ENCODE measurements at places on chromosomes 7 and 10.

- no peak for DNase-seq
Observed at GRCh38 chr10:102425444-102425843, 4.8 kb downstream of the FBXL15 start.

DNA sequence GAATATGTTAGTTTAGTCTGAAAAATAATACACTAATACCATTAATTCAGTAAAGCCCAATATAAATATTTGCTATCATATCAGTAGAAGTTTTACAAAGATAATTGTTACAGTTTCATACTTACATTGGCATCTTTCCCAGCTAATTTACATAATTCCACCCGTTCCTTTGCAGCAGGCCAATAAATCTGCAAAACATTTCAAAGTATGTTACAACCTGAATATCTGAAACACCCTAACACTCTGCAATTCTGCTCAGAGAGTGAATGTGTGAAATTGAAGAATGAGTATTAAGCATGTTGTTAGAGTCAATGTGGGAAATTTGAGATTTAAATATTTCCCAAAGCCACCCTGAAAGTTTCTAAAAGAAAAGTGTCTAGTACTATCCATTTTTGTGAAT lies 105.5 kb downstream of the SEMA3D start:
- DNase-seq = peak; percentile 19

GRCh38 chr7:91912494-91912893 lies 28.2 kb upstream of the AKAP9 start:
- peak; percentile 40 for DNase-seq

DNA sequence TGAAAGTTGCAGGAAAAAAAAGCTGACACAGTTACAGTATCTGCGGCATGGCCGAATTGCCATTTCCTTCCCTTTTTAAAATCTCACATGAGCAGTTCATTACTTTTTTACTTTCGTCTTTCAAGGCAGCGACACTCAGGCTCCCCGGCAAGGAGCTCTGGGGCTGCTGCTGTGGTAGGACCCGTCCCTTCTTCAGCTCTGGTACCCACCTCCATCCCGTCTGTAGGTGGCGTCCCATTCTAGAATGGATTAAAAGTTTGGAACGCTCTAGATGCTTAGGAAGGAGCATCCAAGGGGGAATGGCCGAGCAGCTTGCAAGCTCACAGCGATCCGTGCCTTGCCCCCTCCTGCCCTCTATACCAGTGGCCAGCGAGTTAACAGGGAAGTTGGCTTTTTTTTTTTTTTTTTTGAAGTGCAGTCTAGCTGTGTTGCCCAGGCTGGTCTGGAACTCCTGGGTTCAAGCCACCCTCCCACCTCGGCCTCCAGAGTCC lies 22.8 kb upstream of the TTYH3 start:
- peak; percentile 34 for DNase-seq

GRCh38 chr7:73888959-73889358 lies 28.0 kb downstream of the TMEM270 start:
- DNase-seq = no peak

- DNase-seq = no peak
Observed at GRCh38 chr10:124636271-124636995, 107.7 kb downstream of the FAM53B start.

- DNase-seq = no peak
Observed at GRCh38 chr7:128148676-128149075, 92.4 kb upstream of the LEP start.

- no peak for DNase-seq
Observed at GRCh38 chr7:31853380-31853779, 166.4 kb downstream of the PPP1R17 start.

DNA sequence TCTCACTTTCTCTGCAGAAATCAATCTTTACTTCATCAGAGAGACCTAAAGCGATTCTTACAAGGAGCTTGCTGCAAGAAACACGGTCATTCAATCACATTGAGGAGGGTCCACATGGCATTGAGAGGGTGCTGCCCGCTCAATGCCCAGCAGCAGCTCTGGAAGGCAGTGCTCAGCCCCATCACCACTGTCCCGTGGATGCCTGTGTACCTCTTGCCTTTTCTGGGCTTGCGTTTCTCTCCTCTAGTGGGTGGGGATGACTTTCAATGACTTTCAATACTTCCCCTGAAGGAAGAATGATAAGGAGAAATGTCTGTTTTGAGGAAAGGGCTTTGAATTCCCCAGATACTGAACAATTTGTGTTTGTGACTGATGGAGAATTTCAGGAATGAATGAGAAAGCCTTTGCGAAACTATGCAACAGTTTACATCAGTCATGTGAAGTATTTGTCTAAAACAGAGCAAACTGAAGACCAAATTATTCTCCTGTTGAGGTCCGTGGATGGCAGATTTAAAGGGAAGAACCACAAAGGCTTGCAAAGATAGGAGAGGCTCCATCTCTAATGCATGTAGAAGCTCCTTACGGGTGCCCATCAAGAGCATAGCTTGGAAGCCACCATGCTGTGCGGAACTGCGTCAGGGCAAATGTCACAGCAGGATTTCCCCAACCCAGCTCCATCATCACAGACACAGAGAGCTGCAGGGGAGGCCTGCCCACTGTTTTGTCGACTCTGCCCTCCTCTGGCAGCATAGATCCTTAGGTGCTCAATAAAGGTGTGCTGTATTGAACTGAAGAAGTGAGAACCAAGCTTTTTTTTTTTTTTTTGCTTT lies 6.6 kb upstream of the ZNF22 start:
- DNase-seq = peak; percentile 90

DNA sequence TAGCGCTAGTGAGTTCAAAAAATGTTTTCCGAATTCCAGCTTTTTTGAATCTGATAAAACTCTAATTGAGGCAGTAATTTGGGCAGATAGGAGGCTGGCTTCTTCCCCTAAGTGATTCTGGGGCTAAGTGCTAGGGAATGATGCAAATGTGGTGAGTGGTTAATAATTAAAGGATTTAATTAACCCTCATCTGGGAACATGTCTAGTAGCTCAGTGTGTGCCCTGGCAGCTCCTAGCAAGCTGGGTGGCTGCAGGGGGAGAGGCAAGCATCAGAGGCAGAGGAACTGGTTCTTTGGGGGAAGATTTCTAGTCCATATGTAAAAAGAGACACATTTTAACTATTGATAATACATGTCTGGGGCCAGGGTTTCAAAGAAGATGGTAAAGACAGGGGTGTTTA lies 354.5 kb downstream of the WDR11 start:
- no peak for DNase-seq

- peak; percentile 41 for DNase-seq
Observed at GRCh38 chr7:90596671-90597562, 796 bp downstream of the CDK14 start.

- peak; percentile 89 for DNase-seq
Observed at GRCh38 chr7:76220185-76221057, 18.7 kb downstream of the SRRM3 start.

- no peak for DNase-seq
Observed at GRCh38 chr10:50561816-50562215, 61.9 kb downstream of the SGMS1 start.

GRCh38 chr7:155069992-155070751 lies at the start of gene HTR5A:
Gene HTR5A, plus strand, starts transcription at chr7:155070324. Its CDS starts 576 bp downstream, at chr7:155070900.
- DNase-seq = peak; percentile 64

DNA sequence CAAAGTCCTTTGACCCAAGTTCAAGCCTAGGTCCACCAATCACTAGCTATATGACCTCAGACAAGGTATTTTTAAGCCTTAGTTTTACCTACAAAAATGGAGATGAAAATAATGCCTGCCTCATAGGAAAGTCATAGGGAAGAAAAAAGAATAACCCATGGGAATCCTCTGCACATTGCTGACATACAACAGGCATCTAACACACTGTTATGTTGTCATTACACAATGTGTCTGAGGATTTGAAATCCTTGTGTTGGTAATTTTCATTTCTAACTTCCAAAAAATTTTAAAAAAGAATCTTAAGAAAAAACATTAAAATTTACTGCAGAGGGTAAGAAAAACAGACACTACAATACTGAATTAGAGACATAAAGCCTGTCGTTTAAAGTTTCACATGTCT lies 5.7 kb downstream of the ANK3 start:
- DNase-seq = peak; percentile 35

DNA sequence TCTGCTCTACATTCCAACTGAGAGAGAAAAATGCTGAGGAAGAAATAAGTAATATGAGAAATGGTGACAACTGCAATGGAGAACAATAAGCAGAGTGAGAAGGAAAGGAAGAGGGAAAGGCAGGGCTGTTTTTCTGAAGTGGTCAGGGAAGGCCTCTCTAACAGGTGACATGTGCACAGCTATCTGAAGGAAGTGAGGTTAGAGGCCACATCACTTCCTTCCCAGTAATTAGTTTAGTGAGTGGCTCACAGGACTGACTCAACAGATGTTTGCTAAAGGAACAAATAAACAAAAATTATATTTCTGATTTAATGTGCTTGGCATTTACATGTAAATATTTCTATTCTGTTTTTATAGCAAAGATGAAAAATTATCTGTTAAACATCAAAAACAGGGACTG lies 77.9 kb downstream of the ARHGAP21 start:
- peak; percentile 31 for DNase-seq

DNA sequence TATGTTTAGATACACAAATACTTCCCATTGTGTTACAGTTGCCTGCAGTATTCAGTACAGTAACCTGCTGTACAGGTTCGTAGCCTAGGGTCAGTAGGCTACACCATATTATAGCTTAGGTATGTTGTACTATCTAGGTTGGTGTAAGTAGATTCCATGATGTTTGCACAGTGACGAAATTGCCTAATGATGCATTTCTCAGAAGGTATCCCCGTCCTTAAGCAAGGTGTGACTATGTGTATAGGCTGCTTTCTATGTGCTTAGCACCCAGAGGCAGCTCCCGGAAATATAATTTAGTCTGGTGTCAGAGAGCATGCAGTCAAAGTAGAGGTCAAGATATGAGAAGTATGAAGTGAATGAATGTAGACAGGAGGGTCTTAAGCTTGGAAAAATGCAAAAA lies 9.8 kb downstream of the MAPK8 start:
- no peak for DNase-seq

DNA sequence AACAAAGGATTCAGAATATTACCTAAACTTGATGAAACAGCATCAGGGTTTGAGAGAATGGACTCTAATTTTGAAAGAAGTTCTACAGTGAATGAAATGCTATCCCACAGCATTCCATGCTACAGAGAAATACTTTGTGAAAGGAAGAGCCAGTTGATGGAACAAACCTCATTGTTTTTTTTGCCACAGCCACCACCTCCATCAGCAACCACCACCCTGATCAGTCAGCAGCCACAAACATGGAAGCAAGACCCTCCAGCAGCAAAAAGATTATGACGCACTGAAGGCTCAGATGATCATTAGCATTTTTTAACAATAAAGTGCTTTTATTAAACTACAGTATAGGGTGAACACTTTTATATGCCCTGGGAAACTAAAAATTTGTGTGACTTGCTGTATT lies 98.7 kb downstream of the LRRC4 start:
- no peak for DNase-seq

GRCh38 chr10:28431139-28431538 lies 101.8 kb upstream of the WAC start:
- DNase-seq = no peak

DNA sequence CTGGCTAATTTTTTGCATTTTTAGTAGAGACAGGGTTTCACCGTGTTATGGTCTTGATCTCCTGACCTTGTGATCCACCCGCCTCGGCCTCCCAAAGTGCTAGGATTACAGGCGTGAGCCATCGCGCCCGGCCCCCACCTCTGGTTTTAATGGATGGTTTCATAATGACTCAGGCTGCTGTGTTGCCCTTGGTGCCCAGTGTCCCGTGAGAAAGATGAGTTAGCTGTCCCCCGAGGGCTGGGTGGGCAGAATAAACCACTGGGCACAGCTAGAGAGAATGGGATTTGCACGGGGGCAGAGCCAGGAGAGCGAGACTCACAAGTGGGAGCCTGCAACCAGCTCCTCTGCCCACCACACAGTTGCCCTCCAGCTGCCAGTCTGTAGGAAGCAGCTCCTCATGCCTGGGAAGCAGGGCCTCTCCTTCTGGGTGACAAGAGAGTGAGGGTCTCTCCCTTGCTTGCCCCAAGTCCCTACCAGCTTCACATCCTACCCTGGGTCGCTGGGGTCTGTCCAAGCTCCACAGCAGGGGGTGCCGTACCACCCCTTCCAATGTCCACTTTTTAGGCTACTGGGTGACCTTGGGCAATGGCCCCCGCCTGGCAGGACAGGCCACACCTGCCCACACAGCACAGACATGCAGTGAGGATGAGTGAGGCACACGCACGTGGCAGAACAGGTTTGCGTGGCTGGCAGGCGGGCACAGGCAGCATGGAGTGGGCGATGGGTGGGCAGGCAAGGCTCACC lies 16.1 kb upstream of the NDST2 start:
- DNase-seq = peak; percentile 52

GRCh38 chr10:100995181-100995580 lies 4.4 kb upstream of the LZTS2 start:
- DNase-seq = no peak

DNA sequence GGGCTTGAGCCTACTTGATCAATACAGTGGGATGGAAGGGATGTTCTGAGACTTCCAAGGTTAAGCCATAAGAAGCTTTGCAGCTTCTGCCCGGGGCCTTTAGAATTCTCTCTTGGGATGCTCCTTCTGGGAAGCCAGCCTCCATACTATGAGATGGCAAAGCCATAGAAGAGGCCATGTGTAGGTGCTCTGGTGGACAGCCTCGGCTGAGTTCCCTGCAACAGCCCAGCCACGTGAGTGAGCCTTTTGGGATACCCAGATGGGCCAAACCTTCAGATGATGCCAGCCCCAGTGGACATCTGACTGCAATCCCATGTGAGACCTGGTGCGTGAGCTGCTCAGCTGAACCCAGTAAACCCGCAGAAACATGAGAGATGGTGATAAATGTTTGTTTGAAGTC lies 370.6 kb downstream of the RPS24 start:
- no peak for DNase-seq

DNA sequence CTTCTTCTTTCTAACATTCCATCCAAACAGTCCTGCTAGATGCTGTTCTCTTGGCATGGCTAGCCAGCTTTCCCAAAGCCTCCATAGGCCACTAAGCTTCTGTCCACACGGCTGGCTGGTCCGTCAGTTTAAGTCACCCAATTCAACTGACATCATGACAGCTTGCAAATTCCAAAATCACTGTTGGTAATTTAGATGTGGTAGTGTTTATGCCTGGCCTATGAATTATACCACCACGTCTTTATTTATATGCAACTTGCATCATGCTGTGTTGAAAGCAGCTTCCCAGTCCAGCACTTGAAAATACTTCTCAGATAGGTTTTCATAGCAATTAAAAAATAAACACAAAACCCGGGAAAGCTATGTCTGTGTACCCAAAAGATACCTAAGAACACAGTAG lies 2.2 kb upstream of the VIM start:
- DNase-seq = no peak

GRCh38 chr10:109773288-109774120 lies 149.8 kb downstream of the XPNPEP1 start:
- DNase-seq = peak; percentile 45

GRCh38 chr10:11145495-11145855 lies 127.8 kb downstream of the CELF2 start:
- peak; percentile 17 for DNase-seq

- peak; percentile 51 for DNase-seq
Observed at GRCh38 chr10:78991187-78991586, 77.6 kb upstream of the ZMIZ1 start.

- DNase-seq = no peak
Observed at GRCh38 chr7:45596665-45597095, 22.5 kb downstream of the ADCY1 start.

DNA sequence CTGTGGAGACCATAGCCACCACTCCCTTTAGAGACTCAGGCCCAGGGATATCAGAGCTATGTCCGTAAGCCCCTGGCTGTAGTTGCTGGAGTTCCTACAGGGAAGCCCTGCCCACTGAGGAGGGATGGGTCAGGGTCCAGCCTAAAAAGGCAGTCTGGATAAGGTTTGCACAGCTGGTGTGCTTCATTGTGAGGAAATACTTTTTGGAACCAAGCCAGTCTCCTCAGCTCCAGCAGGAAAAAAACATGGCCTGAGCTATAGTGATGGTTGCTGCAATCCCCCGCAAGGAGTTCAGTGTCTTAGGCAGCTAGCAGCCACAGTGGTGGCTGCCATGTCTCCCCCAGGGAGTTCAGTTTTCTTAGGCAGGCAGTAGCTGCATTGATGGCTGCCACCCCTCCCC lies 52.6 kb upstream of the CYP2C8 start:
- peak; percentile 16 for DNase-seq
